WTC11 (cell line): ENCODE measurements at places on chromosomes 12 and 14. TPM values are rescaled to one million over a fixed set of nuclear protein-coding genes. Genes with fewer than 3 reads are reported as not detected.

C12orf60 gene
- total RNA-seq: 1.3 to 2.0 TPM (median 1.8 TPM) in 3 replicates

BEST3 gene
- total RNA-seq: not detected in 3 replicates

METTL1 gene
- 25.5 to 31.7 TPM (median 28.6 TPM) in 3 replicates for total RNA-seq

LRFN5 gene
- total RNA-seq: 4.7 to 15.8 TPM (median 5.3 TPM) in 3 replicates

CPNE8 gene
- total RNA-seq: 4.9 to 8.3 TPM (median 7.2 TPM) in 3 replicates

GPRC5A gene
- total RNA-seq: 1.1 to 1.3 TPM (median 1.3 TPM) in 3 replicates

IQSEC3 gene
- 1.7 to 2.6 TPM (median 2.2 TPM) in 3 replicates for total RNA-seq

PTGER2 gene
- 0.92 to 1.2 TPM (median 0.99 TPM) in 3 replicates for total RNA-seq

ENDOU gene
- not detected in 3 replicates for total RNA-seq

KLRC4 gene
- not detected in 3 replicates for total RNA-seq

ZDHHC22 gene
- total RNA-seq: 38.6 to 47.7 TPM (median 39.3 TPM) in 3 replicates

BICDL1 gene
- total RNA-seq: 17.9 to 23.1 TPM (median 20.2 TPM) in 3 replicates

PRKD1 gene
- total RNA-seq: 5.8 to 7.6 TPM (median 6.1 TPM) in 3 replicates

KRT78 gene
- total RNA-seq: not detected in 3 replicates

FAM90A1 gene
- total RNA-seq: 0.35 to 0.44 TPM (median 0.39 TPM) in 3 replicates

DENND5B gene
- total RNA-seq: 12.7 to 15.2 TPM (median 13.8 TPM) in 3 replicates

CMTM5 gene
- total RNA-seq: 0.24 to 0.41 TPM (median 0.39 TPM) in 3 replicates

VWF gene
- total RNA-seq: 0.48 to 0.98 TPM (median 0.78 TPM) in 3 replicates

NAV3 gene
- total RNA-seq: 0.96 to 3.3 TPM (median 1.9 TPM) in 3 replicates

POLE2 gene
- 24.0 to 24.6 TPM (median 24.4 TPM) in 3 replicates for total RNA-seq

CNTN1 gene
- 15.6 to 17.0 TPM (median 16.9 TPM) in 3 replicates for total RNA-seq

DCAF5 gene
- 28.9 to 30.3 TPM (median 29.1 TPM) in 3 replicates for total RNA-seq

EFS gene
- 35.3 to 47.4 TPM (median 43.5 TPM) in 3 replicates for total RNA-seq

DERA gene
- 21.2 to 23.7 TPM (median 22.4 TPM) in 3 replicates for total RNA-seq

ITPR2 gene
- 32.2 to 50.7 TPM (median 34.2 TPM) in 3 replicates for total RNA-seq

DTX1 gene
- total RNA-seq: 6.2 to 9.2 TPM (median 7.7 TPM) in 3 replicates

NINJ2 gene
- 0.41 to 0.73 TPM (median 0.42 TPM) in 3 replicates for total RNA-seq

ASB2 gene
- 0.37 to 0.73 TPM (median 0.71 TPM) in 3 replicates for total RNA-seq

C3AR1 gene
- 0.09 TPM in 2 of 3 replicates, not detected in the other for total RNA-seq

KCNH3 gene
- 0.27 to 0.44 TPM (median 0.44 TPM) in 3 replicates for total RNA-seq

KCNC2 gene
- not detected in 3 replicates for total RNA-seq

RALGAPA1 gene
- total RNA-seq: 28.8 to 31.7 TPM (median 29.3 TPM) in 3 replicates

AQP2 gene
- total RNA-seq: not detected in 3 replicates

CD69 gene
- total RNA-seq: 0.34 to 0.60 TPM (median 0.42 TPM) in 3 replicates

CLEC9A gene
- not detected in 3 replicates for total RNA-seq

TMEM132C gene
- not detected in 3 replicates for total RNA-seq

C1R gene
- total RNA-seq: 8.4 to 9.8 TPM (median 8.9 TPM) in 3 replicates

NEMF gene
- 50.1 to 51.2 TPM (median 50.1 TPM) in 3 replicates for total RNA-seq

IPO8 gene
- 41.2 to 44.8 TPM (median 43.1 TPM) in 3 replicates for total RNA-seq

BATF gene
- total RNA-seq: 0.73 TPM in 1 of 3 replicates, not detected in the others

BEGAIN gene
- total RNA-seq: 1.3 to 1.8 TPM (median 1.3 TPM) in 3 replicates

GLI1 gene
- total RNA-seq: 16.2 to 19.1 TPM (median 16.7 TPM) in 3 replicates

P2RX2 gene
- 1.6 to 2.6 TPM (median 2.1 TPM) in 3 replicates for total RNA-seq

VSX2 gene
- 0.11 to 0.16 TPM in 2 of 3 replicates, not detected in the other for total RNA-seq

RAD51AP1 gene
- 39.4 to 45.2 TPM (median 41.9 TPM) in 3 replicates for total RNA-seq

KLRD1 gene
- total RNA-seq: 0.16 to 0.71 TPM (median 0.55 TPM) in 3 replicates

PTHLH gene
- total RNA-seq: not detected in 3 replicates

TAS2R7 gene
- not detected in 3 replicates for total RNA-seq

PFDN5 gene
- total RNA-seq: 263 to 286 TPM (median 270 TPM) in 3 replicates

DDN gene
- total RNA-seq: 0.33 to 0.55 TPM (median 0.50 TPM) in 3 replicates

CLEC4D gene
- 0.09 to 0.16 TPM in 2 of 3 replicates, not detected in the other for total RNA-seq
